T-cell (primary cell): ENCODE measurements at places on chromosomes 12 and 14. TPM values are rescaled to one million over a fixed set of nuclear protein-coding genes. Genes with fewer than 3 reads are reported as not detected.
A peak's percentile ranks its signal among the peaks of the same experiment; 100 is the strongest.

- no peak for DNase-seq
- H3K27me3 ChIP-seq = no peaks in the 10 kb centered on the region
- H3K36me3 ChIP-seq = peaks cover 48% of the 10 kb centered on the region
- no peak overlapping the region for H3K4me3 ChIP-seq
These were observed 6.9 kb downstream of the ZFC3H1 start for GRCh38 chr12:71656740-71657139.

DNA sequence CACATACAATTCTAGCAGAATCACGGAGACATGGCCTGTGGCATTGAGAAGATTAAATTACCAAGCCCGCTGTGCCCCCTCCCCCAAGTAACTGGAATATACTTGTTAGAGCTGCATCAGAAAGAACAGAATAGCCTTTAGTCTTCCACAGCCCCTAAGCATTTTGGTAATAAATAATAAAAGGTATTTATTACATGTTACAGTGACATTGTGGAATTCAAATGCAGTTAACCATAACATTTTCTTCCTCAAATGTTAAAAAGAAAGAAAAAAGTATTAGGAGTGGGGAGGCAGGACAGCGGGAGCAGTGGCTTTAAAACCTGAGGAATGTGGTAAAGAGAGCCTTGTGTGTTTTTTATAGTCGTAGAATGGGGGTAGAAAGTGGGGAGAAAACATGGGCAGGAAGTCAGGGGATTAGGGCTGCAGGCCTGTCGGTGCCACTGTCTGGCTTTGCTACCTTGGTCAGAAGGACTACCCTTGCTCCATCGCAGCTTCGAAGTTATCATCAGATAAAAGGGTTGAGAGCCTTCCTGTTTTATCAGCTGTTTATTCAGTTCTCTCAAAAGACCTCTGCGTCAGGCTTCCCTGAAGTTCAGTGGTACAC is 255.9 kb downstream of the MSRB3 start:
- H3K4me1 ChIP-seq = no peaks in the 10 kb centered on the region
- DNase-seq = no peak
- no peaks in the 10 kb centered on the region for H3K36me3 ChIP-seq

GRCh38 chr12:53443955-53444354 is 2.4 kb downstream of the PRR13 start:
- no peak overlapping the region for H3K27ac ChIP-seq
- H3K36me3 ChIP-seq = peaks cover 33% of the 10 kb centered on the region
- no peak for DNase-seq
- H3K4me3 ChIP-seq = no peak overlapping the region

KRT74 gene
- total RNA-seq = 0.20 TPM

ANP32D gene
- not detected for total RNA-seq

ARID4A gene
- total RNA-seq = 70.1 TPM

- no peaks in the 10 kb centered on the region for H3K4me1 ChIP-seq
- H3K36me3 ChIP-seq = peaks cover 59% of the 10 kb centered on the region
- DNase-seq = no peak
These were observed 10.4 kb upstream of the SYCP3 start for GRCh38 chr12:101749657-101750056.

- no peaks in the 10 kb centered on the region for H3K27me3 ChIP-seq
- DNase-seq = no peak
- H3K4me3 ChIP-seq = peak overlapping the region; percentile 91
- peaks cover under 1% of the 10 kb centered on the region for H3K36me3 ChIP-seq
- H3K4me1 ChIP-seq = peaks cover 7% of the 10 kb centered on the region
These were observed 676 bp downstream of the MRPL42 start for GRCh38 chr12:93468008-93468371.

DNA sequence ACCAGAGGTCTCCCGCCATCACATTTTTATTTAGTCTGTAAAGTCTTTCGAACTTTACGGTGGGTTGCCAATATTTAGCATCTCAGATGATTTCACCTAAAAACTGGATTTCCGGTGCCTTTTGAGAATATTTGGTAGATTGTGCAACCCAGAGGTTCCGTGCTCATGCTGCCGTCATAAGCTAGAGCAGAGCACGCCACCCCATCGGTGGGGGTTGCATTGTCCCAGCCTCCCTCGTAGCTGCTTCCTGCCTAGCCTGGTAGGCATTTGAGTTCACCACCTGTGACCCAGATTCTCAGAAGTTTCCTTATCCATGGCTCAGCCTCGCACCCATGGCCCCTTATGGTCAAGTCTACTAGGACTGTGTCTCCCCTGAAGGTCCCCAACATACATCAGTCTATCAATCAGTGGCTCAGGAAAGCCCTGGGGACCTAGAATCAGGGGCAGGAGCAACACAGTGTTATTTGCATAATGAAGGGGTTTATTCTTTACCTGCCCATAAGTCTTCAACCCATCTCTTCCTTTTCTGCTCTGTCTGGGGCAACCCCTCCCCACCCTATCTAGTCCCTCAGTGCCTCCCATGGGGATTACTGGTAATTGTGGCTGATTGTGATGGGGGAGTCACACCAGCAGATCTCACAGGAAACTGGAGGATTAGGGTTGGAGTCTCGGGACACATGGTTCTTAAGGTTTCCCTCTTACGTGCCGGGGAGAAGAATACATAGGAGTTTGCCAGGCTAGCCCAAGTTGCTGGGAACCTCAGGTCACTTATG is 152.3 kb downstream of the PHETA1 start:
- H3K4me3 ChIP-seq = no peak overlapping the region
- H3K27me3 ChIP-seq = peaks cover 21% of the 10 kb centered on the region
- no peak for DNase-seq
- no peaks in the 10 kb centered on the region for H3K36me3 ChIP-seq

DNA sequence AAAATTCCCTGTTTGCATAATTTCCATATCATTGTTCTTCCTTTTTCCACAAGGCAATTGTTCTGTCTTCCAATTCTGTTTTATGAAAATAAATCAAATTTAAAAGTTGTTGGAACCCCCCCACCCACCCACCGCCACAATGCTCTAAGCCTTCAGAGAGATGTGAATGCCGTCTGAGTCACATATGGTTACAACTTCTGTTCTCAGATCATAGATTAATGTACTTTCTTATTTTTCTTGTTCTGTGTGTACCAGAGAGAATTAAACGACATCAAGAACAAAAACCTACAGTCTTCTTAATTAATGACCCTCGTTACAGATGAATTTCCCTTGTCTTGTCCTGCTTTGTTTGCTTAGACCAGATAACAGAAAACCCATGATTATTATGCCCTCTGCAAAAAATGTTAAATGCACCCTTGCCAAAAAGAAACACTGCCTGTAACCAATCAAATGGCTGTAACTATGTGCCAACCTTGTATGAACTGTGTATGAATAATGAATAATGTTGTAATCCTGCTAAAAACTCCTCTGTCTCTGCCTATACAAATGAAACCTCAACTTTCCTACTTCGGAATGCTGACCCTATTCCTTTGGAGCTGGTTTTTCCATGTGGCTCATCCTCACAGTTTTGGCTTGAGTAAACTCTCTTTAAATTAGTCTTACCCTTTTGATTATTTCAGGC is 14.0 kb downstream of the OR6S1 start:
- peaks cover 24% of the 10 kb centered on the region for H3K27me3 ChIP-seq
- no peak overlapping the region for H3K27ac ChIP-seq
- peaks cover 21% of the 10 kb centered on the region for H3K4me1 ChIP-seq
- no peak for DNase-seq

- no peak overlapping the region for H3K27ac ChIP-seq
- no peak overlapping the region for H3K4me3 ChIP-seq
- H3K36me3 ChIP-seq = no peaks in the 10 kb centered on the region
- DNase-seq = no peak
- H3K27me3 ChIP-seq = peaks cover 9% of the 10 kb centered on the region
These were observed 27.0 kb upstream of the OS9 start for GRCh38 chr12:57666897-57667296.

KRT5 gene
- total RNA-seq = not detected

UNC119B gene
- 14.3 TPM for total RNA-seq

CRACR2A gene
- 38.3 TPM for total RNA-seq

DNA sequence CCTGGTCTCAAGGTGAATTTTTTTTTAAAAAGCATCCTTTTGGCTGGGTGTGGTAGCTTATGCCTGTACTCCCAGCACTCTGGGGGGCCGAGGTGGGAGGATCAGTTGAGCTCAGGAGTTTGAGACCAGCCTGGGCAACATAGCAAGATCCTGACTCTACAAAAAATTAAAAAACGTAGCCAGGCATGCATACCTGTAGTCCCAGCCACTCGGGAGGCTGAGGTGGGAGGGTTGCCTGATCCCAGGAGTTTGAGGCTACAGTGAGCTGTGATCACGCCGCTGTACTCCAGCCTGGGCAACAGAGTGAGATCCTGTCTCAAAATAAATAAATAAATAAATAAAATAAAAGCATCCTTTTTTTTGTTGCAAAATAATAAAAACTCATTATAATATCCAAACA is 12.4 kb downstream of the TSPAN9 start:
- no peak for DNase-seq
- H3K27me3 ChIP-seq = no peaks in the 10 kb centered on the region
- no peak overlapping the region for H3K4me3 ChIP-seq
- no peaks in the 10 kb centered on the region for H3K4me1 ChIP-seq
- H3K36me3 ChIP-seq = no peaks in the 10 kb centered on the region

DNA sequence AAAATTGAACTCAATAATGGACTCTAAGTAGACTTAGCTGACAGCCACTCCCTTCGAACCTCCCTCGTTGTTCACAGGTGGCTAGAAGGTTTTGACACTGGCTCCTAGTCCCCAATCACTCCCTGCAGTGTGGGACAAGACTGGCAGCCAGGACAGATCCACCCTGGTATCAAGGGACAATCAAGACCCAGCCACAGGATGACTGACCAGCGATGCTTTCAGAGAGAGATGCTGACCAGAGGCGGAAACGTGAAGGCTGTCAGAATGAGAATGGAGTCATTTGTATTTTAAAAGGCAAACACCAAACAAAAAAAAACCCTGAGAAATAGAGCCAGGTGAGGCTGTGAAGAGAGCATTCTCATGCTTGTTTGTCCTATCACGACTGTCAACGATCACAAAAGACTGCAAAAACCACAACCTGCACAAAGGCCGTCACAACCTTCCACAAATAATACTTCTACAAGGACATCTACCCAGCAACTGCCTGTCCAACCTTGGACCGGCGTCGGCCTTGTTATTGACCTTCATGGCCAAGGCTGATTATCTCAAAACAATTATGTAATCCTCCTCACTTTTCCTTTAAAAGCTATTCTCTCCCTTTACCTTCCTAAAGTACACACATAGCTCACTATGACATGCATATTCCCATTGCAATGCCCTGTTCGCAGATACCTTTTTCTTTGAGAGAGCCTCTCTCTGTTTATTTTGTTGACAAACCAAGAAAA is 13.2 kb downstream of the EIF5 start:
- no peak overlapping the region for H3K27ac ChIP-seq
- H3K4me3 ChIP-seq = no peak overlapping the region

FBXO33 gene
- 28.4 TPM for total RNA-seq

ARG2 gene
- total RNA-seq = 0.62 TPM

GRCh38 chr12:108207791-108208730 is 79.0 kb downstream of the WSCD2 start:
- no peak for DNase-seq
- H3K4me3 ChIP-seq = no peak overlapping the region
- H3K27ac ChIP-seq = no peak overlapping the region
- H3K27me3 ChIP-seq = no peaks in the 10 kb centered on the region
- no peaks in the 10 kb centered on the region for H3K36me3 ChIP-seq

DNA sequence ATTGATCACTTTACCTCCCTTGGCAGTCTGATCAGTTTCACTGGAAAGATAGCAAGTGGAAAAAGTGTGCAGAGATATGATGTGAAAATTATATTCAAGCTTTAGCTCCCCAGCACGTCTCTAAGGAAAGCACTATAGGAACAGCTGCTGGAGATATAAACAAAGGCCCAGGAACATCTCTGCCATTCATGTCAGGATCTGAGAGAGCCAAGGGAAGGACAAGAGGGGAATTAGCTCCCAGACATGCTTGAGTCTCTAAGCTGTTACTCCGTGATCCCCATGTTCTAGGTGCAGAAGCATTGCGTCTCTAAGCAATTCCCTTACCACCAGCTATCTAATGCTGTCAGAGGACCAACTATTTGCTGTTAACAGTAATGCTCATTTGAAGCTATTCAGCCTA is 700.2 kb downstream of the DIO2 start:
- H3K27me3 ChIP-seq = no peaks in the 10 kb centered on the region
- H3K4me3 ChIP-seq = no peak overlapping the region
- no peak overlapping the region for H3K27ac ChIP-seq
- H3K36me3 ChIP-seq = no peaks in the 10 kb centered on the region
- no peak for DNase-seq

TEX52 gene
- not detected for total RNA-seq

GRCh38 chr14:100237735-100238418 is 1.1 kb upstream of the YY1 start:
- DNase-seq = peak; percentile 35
- no peaks in the 10 kb centered on the region for H3K27me3 ChIP-seq
- peak overlapping the region; percentile 67 for H3K27ac ChIP-seq
- H3K4me1 ChIP-seq = peaks cover 34% of the 10 kb centered on the region

NRL gene
- 2.2 TPM for total RNA-seq

FRS2 gene
- 26.2 TPM for total RNA-seq

CD163L1 gene
- not detected for total RNA-seq

GARIN6 gene
- total RNA-seq = not detected

CLEC4D gene
- total RNA-seq = not detected

GRCh38 chr12:50641566-50641965 is 122.3 kb upstream of the ATF1 start:
- no peak overlapping the region for H3K4me3 ChIP-seq
- H3K27me3 ChIP-seq = no peaks in the 10 kb centered on the region
- no peak for DNase-seq
- H3K36me3 ChIP-seq = peaks cover 5% of the 10 kb centered on the region
- H3K4me1 ChIP-seq = peaks cover 3% of the 10 kb centered on the region

GPD1 gene
- total RNA-seq = 0.41 TPM

- H3K27ac ChIP-seq = no peak overlapping the region
- H3K4me3 ChIP-seq = no peak overlapping the region
- H3K27me3 ChIP-seq = no peaks in the 10 kb centered on the region
These were observed 183.6 kb downstream of the MED13L start for GRCh38 chr12:116093915-116094314.
